Stimulated activated CD4-positive, alpha-beta T cell treated with anti-CD3 and anti-CD28 coated beads, Interleukin-4, amount 100 ng/mL, for 48 hours (primary cell): ENCODE measurements at places on chromosomes 5 and 9.

DNA sequence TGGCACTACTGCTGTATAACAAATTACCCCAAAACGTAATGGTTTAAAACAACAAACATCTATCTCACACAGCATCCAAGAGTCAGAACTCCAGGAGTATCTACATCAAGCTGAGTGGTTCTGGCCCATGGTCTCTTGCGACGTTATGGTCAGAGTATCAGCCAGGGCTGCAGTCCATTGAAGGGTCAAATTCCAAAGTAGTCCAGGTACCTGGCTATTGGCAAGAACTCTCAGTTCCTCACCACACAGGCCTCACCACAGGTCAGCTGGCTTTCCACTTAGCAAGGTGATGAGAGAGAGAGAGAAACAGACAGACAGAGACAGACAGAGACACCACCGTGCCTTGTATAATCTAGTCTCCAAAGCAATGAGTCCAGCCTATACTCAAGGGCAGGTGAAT is 22.6 kb downstream of the EPB41L4A start:
- DNase-seq, result no peak

DNA sequence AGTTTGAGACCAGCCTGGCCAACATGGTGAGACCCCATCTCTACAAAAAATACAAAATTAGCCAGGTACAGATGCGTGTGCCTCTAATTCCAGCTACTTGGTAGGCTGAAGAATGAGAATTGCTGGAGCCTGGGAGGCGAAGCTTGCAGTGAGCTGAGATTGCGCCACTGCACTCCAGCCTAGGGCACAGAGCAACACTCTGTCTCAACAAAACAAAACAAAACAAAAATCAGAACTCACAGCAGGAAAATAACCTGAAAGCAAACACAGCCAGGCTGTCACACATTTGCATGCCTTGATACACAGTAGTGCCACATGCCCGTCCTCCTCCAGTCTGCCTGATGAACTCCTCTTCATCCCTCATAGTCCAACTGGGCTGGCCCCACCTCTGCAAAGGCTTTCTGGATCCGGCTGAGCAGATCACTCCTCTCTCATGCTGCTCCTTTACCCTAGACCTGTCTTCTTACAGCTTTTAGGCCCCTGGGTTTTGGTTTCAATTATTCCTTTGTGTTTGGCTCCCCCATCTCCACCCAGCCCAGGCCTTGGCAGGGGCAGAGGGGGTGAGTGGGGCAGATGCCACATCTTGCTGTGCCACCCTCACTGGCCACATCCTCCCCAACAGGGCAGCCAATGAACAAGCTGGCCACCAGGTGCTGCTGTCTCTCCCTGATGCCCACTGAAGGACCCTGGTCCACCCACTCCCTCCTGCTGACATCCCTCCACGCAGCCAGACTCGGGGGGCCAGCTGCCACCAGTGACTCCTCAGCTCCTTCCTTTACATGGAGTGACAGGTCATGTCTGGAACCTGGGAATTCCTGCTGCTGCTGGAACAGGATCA is 62.0 kb upstream of the GGTA1 start:
- no peak for DNase-seq

GRCh38 chr9:110143950-110144545 is 63.9 kb downstream of the C9orf152 start:
- no peak for DNase-seq

DNA sequence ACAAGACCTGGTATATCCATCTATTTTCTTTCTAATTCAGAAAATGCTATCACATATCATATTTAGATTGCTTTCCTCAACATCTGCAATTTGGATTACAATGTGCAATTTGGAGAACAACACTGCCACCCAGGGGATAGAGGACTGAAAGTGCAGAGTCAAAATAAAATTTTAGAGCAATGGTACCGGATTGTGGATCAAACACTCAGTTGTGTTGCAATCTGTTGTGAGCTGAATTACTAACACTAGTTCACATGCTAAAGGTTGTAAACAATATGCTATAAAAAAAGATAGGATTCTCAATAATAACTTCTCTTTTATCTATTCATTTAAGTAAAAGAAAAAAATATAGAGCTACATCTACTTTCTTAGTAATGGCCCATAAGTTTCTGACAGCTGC is 11.9 kb upstream of the SRFBP1 start:
- DNase-seq, result no peak

- DNase-seq, result no peak
Measured at GRCh38 chr5:14928661-14929060, 57.1 kb upstream of the ANKH start.

- DNase-seq, result no peak
Measured at GRCh38 chr5:147162740-147163139, 72.1 kb upstream of the STK32A start.
